ENCODE measurements at places on chromosomes 3 and 15.
A peak's percentile ranks its signal among the peaks of the same experiment; 100 is the strongest.

DNA sequence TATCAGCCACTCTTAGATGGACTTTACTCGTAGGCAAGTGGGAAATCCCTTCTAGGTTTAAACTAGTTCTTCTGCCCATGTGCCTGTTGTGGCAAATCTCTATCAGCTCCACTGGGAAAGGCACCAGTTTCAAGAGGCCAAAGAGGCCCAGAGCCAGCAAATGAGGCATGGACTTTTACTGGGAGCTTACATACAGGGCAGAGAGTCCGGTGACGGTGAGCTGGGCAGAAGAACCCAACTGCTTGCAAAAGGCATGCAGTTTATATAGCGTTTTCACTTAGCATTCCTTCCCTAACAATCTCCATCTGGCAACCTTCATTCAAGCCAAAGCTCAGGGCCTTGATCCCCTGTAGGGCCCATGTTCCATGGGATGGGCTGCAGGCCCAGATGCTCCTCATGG, 93.0 kb upstream of the C3orf80 start:
- no peak for DNase-seq

GRCh38 chr15:32736701-32737061, 18.9 kb downstream of the GREM1 start:
- no peak for DNase-seq

GRCh38 chr3:29064085-29064484, 216.8 kb upstream of the RBMS3 start:
- no peak for DNase-seq

GRCh38 chr15:64813075-64813474, 12.4 kb downstream of the PIF1 start:
- DNase-seq: no peak

DNA sequence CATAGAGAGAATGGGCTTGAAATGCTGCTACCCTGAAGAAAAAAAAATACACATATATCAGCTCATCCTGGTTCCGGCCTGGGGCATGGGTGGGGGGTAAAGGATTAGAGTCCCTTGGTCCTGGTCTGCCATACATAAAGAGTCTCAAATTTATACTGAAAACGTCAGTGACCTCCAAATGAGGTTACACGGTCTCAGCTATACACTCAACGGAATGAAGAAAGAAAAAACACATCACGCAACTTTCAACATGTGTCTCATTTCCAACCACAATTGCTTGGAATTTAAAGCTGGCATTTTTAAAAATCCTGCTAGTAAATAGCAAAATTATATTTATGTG, 612.8 kb downstream of the MCTP2 start:
- DNase-seq: no peak

- DNase-seq: no peak
Measured at GRCh38 chr3:42257007-42257406, 9.0 kb downstream of the CCK start.

GRCh38 chr3:193470710-193471109, 84.0 kb downstream of the ATP13A4 start:
- DNase-seq: no peak

DNA sequence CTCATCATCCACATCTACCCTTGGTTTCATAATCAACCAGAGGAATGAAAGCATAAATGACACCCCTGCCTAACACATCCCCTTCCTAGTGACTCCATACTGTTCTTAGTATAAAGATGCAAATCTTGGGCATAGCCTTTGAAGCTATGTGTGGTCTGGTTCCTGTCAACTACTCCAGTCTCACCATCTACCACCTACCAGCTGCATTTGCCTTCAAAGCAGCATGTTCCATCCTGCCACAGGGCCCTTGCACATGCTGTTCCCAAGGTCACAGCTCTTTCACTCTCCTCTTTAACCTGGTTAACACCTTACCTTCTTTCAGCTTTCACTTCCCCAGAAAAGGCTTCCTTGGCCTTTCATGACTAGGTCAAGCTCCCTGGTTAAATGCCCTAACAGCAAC, 62.3 kb upstream of the ARHGEF3 start:
- peak; percentile 74 for DNase-seq

DNA sequence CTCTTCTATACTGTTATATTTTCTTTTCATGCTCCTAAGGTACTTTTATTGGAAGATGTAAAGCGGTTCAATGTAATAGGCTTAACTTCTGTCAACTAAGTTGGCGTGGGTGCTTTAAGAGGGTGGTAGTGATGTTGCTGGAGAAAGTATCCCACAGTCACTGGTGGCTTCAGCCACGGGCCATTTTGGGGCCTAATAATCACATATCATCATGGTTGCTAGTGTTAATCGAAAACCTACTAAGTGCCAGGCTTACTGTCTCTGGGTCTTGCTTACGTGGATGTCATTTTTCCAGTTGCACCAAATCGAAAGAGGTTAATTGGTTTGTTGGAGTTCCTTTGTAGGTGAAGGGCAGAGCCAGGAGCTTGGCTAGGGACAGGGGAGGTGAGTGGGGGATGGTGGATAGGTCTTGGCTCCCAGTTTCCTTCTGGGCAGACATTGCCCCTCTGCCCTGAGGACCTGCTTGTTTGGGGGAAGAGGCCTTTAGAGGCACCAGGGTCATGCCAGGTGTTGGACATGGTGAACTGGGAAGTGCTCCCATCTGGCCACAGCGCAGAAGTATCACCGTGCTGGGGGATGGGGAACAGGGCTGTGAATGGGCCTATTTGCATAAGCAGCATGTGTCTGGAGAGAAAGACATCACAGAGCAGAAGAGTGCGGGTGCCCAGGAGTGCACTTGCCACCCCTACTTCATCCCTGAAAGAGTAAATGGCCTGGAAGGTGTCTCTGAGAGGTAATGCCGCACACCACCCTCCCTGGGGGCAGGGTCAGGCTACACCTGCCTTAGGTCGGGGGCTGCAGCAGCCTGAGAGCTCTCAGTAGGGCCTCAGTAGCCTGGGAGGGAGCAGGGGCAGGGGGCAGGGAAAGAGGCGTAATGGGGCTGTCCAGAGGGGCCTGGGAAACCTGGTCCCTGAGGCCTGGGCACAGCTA, 62.4 kb upstream of the POLG start:
- DNase-seq: no peak

GRCh38 chr3:180390313-180390712, 211.7 kb upstream of the TTC14 start:
- DNase-seq: no peak

DNA sequence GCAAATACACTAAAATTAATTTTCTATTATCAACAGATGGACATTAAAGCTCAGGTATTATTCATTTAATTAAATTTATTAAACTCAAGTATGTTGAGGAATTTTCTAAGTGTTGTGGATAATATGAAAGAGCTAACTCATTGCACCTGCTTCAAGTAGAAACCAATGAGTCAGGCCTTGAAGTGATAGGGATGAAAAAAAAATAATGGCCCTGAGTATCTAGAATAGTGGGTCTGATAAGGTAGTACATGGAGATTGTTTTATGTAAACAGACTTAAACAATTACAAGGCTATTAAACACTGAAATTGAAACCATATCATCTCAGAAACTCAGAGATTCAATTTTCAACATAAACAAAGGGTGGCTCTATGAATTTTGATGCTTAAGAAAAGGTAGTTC, 857.1 kb upstream of the GBE1 start:
- no peak for DNase-seq

DNA sequence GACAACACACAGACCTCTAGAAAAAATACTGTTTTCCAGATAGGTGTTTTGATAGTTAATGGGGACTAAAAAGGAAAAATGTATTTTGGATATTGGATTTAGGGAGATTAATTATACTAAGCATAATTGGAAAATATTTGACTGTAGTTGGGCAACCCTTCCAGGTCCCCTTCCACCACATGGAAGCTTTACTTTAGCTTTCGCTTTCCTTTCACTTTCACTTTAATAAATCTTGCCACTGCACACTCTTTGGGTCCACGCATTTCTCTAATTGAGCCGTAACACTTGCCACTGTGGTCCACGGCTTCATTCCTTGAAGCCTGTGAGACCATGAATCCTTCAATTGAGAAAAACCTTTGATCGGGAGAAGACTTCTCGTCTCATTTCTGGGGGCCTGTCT, 15.5 kb downstream of the GLDN start:
- no peak for DNase-seq

- DNase-seq: no peak
Measured at GRCh38 chr3:106688464-106688863, 688.8 kb upstream of the CCDC54 start.

- no peak for DNase-seq
Measured at GRCh38 chr3:56909349-56909748, 107.6 kb upstream of the ARHGEF3 start.

DNA sequence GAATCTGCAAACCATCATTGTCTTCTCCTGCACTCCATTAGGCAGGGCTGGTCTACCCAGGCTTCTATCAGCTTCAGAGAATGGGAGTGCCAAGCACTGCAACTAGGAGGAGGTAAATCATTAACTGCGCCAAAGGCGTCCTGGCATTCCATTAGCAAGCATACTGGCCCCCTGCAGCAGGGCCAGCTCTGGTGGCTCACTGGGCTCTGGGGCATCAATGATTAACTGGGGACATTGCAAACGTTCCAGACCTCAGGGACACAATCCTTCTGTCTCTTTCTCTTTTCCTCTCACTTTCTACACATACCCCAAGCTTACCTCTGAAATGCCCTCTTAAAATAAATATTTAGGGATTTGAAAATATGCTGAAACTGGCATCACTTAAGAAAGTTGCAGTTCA, 129.0 kb downstream of the MYLK start:
- DNase-seq: no peak

DNA sequence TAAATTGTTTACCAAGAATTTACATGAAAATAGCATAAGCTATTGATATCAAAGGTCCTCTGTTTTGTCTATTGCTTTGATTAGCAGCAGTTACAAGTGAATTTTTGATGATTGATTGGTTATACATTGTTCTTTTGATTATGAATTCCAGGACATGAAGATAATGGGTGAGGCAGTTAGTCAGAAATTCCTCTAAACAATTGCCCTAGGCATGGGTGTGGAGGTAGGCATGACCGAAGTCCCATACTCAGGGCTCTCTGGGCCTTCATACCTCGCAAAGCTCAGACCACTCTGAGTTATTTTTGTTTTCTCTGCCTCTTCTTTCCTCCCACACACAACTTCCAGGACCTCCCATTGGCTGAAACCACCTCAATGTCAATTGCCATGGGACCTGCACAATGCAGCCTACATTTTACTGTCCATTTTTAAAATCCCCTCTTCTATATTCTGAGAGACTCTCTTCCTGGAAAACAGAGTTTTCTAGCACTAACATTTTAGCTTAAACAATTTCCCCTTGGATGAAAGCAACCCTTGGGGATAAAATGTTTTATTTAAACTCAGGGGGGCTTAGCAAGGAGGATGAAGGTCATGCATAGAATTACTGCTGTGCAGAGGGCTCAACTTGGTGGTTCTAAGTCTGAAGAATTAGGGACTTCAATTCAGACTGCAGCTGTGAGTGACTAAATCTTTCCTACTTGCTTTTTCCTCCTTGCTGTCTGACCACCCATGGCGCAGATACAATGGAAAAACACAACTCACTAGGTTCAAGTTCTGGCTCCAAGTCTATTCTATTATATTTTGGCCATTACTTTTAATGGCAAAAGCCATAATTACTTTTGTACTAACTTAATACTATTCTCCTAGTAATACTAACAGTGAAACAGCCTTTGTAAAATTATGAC, 594.8 kb downstream of the NTRK3 start:
- no peak for DNase-seq

DNA sequence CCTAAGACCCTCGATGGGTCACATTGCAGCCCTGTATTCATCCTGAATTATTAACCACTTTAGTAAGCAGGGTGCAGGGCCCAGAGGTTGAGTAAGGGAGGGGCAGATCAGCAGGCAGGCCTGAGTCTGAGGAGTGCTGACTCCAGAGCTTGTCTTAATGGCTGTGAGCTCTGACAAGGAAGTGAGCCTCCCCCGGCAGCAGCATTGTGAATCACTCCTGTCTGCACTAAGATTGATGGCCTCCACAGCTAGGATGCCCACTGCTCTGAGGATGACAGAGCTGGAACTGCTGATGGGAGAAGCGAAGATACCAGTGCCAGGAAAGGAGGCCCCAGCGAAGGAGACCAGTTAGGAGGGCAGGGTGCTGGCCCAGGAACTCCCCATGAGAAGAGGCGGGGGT, 46.5 kb upstream of the CCDC174 start:
- no peak for DNase-seq

DNA sequence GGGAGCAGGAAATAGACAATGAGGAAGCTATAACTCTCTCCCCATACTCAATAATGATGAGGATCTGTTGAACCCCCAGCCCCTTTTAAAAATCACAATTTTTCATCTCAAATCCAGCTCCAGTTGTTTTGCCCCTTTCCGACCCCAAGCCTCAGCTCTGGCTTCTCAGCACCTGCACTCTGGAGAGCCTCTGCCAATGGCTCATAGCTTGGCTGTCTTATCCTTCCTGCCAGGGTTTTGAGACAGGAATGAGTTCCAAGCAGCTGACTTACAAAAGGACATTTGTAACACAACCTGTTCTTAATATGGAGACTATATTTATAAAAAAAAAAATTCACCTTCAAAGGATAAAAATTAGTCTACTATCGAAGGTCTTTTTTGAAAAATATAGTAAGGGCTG, 105.9 kb upstream of the NEDD4 start:
- no peak for DNase-seq

GRCh38 chr3:186303965-186304364, 58.1 kb downstream of the DGKG start:
- no peak for DNase-seq

GRCh38 chr15:52746162-52746757, 43.9 kb downstream of the ONECUT1 start:
- no peak for DNase-seq

DNA sequence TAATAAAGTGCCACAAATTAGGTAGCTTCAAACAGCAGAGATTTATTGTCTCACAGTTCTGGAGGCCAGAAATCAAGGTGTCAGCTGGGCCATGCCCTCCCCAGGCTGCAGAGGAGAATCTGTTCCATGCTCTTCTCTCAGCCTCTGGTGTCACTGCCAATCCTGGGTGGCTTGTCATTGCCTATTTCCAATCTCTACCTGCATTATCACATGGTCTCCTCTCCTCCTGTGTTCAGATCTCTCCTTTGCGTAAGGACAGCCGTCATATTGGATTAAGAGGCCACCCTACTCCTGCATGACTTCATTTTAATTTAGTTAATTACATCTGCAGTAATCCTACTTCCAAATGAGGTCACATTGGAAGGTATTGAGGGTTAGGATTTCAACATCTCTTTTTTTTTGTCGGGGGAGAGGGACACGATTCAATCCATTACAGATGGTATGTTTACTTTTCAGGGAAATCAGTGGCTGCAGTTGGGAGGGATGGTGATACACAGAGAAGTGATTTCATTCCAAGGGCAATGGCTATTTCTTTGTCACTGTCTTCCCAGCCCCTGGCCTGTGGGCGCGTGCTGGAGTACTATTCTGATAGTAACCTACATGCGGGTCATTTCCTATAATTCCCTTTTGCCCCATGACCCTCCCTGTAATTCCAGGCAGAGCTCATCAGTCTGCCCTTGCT, 169.4 kb downstream of the MINAR1 start:
- DNase-seq: no peak

GRCh38 chr15:39628144-39628508, 47.2 kb downstream of the THBS1 start:
- no peak for DNase-seq
